ENCODE measurements at places on chromosomes 5 and 9. TPM values are rescaled to one million over a fixed set of nuclear protein-coding genes. Genes with fewer than 3 reads are reported as not detected.

Gene NR2F1-AS1
- total RNA-seq: 11.5 TPM

Gene TLE1
- total RNA-seq: 79.5 TPM

Gene PNPLA7
- total RNA-seq: 2.1 TPM

DNA sequence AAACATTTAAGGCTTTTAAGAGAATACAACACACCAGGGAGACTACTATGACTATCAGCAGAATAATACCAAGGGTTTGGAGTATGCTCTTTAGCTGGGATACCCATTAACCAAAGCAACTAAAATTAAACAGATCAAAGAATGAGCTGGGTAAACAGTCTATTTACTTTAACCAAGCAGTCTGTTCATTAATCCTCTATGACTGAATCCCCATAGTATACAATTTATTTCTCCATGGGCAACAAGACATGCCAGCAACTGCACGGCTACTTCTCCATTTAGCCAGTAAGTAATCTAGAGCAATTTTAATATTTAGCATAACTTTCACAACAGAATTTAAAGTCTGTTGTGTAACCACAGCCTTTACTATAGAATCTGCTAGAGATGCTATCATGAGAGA is 77.6 kb downstream of the CDO1 start:
- DNase-seq: no peak

- peak; percentile 75 for DNase-seq
Observed at GRCh38 chr5:77168161-77168878, 42.2 kb upstream of the PDE8B start.

DNA sequence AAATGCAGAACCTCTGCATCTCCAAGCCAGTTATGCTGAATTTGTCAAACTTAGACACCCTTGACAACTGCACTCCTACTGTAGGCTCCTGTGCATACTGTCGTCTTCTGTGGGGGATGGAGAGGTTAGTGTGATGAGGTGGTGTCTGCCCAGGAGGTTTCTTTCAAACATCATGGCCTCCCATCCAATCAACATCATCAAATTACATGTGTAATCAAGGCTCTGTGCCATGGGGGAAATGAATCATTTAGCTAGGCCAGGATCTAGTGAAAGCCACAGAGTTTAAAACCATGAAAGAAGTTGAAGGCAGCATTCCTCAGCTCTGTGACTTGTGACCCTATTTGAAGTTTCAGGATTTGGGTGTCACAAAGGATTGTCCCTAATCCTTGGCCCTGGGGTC is 240.6 kb downstream of the MARCHF11 start:
- DNase-seq: no peak

DNA sequence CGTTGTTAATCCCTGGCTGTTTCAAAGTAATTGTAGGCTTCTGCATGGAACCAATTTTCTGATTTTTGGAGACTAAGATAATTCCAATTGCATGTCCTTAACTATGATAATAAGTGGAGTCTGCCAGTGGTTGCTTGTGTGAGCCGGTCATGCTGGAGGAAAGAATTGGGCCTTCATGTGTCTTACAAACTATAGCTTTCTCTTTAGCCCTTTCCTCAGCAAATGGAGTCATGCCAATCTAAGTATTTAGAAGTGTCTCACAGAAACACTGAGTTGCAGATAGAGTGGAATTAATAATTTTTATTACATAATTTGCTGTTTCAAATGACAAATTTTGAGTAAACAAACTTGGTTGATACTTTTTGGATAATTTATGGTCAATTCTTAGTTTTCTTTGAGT is 200.4 kb downstream of the FBXL7 start:
- no peak for DNase-seq

- DNase-seq: no peak
Observed at GRCh38 chr9:100100146-100100667, 1.2 kb downstream of the INVS start.

DNA sequence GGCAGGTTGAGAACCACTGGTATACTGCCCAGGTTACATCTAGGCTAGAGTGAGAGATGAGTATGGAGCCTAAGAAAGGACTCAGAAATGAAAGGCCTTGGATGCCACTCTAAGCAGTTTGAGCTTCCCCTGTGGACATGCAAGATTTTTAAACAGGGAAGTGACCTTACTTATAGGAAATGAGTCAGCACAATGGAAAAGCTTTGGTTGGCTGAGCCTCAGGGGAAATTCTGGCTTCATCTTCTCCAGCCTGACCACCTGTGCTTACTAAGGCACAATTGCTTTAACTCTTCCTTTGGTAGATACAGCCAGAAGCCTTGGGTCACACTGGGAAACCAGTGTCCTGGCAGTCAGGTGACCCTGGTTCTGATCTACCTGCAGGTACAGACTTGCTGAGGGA is 380.2 kb upstream of the ZNF462 start:
- DNase-seq: no peak

DNA sequence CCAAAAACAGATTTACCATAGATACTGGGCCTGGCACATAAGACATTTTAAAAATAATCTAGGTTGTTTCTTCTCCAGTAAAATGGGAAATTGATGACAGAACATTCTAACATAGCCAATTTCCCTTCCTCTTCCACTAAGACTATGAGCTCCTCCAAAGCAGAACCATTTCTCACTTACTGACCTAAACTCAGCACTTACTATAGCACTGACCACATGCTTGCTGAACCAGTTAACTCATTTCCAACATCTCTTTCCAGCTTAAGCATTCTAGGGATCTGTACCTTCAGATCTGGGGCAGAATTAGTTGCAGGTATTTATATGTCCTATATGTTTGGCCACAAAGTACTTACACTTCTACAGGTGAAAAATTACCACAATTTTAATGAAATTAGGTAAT is 58.9 kb downstream of the TTC39B start:
- no peak for DNase-seq

DNA sequence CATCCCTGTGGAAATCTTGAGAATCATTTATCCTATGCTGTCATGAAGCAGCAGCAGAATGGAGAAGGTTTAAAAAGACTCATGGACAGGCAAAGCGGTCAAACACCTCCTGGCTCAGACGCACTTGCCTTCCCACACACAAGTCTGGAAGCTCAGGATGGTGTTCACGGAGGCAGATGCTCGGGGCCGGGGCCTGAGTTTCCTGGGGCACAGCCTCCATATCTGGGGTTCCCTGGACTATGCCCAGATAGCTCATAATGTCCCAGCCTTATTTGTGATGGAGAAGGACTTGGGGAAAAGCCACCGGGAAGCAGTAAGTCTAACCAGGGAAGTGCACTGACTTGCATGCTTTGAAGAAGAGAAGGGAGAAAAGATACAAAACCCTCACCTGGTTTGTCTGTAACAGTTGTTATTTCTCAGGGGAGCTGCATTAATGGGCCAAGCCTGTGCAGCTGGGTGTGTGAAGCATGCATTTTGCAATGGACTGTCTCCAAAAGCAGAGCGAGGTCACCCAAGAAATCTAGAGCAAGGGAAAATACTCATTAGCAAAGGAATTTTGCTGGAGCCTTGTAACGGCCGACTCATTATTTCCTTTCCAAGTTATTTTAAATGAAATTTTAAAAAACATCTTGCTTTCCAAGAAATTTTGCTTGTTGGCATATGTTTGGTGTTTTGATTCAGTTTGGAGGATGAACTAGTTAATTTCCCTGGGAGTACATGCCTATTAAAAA is 3.4 kb downstream of the S1PR3 start:
- no peak for DNase-seq

- no peak for DNase-seq
Observed at GRCh38 chr9:16623989-16624743, 246.3 kb downstream of the BNC2 start.

DNA sequence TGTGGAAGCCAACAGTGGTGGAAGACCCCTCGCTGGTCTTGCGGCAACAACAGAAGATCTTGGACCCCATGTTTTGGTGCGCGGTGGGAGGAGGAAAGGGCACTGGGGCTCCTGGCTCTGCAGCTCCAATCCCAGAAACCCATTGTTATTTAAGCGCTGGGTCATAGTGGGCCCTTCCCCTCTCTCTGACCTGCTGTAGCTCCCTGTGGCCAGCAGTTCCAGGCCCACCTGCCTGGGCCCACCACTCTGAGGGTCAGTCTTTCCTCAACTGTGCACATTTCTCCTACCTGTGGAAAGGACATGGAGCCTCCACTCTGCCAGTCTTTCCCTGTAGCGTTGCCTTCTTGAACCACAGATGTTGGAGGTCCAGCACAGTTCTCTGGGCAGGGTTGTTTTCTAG is at the start of gene TEX53:
TSS of gene TEX53 (minus strand) at position 101 of the 400 bp plus-strand sequence. CDS start at position 70, 31 bp downstream.
- DNase-seq: no peak

Data from uterus (tissue), 4 donors.